GM12878 (cell line): ENCODE measurements at places on chromosomes 3 and 15. TPM values are rescaled to one million over a fixed set of nuclear protein-coding genes. Genes with fewer than 3 reads are reported as not detected.

GRCh38 chr15:63054985-63055384, 12.4 kb downstream of the TPM1 start:
- DNase-seq, result no peak

GRCh38 chr3:195570344-195570743, 13.4 kb downstream of the APOD start:
- DNase-seq, result no peak

DNA sequence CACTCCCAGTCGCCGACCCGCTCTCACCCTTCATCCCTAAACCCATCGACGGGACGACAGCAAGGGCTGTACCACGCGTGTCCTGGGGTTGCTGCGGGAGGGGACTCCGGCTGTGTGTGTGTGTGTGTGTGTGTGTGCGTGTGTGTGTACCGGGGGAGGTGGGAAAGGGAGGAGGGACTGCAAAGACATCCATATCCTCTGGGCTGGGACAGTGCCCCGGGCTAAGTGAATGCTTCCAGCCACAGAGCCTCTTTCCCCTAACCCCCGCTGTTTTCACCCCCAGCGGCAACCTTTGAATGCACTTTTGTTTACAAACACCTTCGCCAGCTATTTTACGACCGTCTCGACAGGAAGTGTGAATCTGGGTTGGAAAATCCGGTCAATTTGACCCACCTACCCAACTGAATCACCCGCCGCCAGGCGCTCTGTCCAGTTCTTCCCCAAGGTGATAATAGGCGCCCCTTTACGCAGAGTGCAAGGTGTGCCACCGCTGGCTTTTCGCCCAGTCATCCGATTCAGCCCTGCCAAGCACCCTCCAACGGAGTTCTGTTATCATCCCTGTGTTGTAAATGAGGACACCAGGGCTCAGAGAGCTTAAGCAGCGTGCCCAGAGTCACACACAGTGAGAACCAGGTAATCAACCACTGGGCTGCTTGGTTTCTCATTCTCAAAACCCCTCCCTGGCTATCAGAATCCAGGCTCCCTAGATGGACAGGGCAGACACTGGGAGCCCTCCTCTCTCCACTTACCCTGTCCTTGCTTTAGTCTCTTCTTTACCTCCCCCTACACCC, 739 bp upstream of the AMOTL2 start:
- DNase-seq, result no peak

- no peak for DNase-seq
Measured at GRCh38 chr3:128663151-128663550, 12.5 kb upstream of the RPN1 start.

GRCh38 chr3:179852142-179852905, 184.4 kb downstream of the PEX5L start:
- DNase-seq, result no peak

Gene AMIGO3
- total RNA-seq, result 0.18 TPM in 1 of 2 replicates, not detected in the other

Gene LEKR1
- 1.1 and 1.2 TPM in 2 replicates for total RNA-seq

Gene PLCD1
- total RNA-seq, result 1.6 and 2.4 TPM in 2 replicates

Gene FBXO40
- not detected in 2 replicates for total RNA-seq

Gene NR2E3
- not detected in 2 replicates for total RNA-seq
